ENCODE measurements at places on chromosomes 1 and 21. TPM values are rescaled to one million over a fixed set of nuclear protein-coding genes. Genes with fewer than 3 reads are reported as not detected.

Gene TSHB
- total RNA-seq, result not detected

Gene TMEM183A
- total RNA-seq, result 76.6 TPM

Gene NOTCH2
- 104 TPM for total RNA-seq

Gene GLUL
- 862 TPM for total RNA-seq

Gene RHOU
- 28.4 TPM for total RNA-seq

Gene ERVH48-1
- not detected for total RNA-seq

Gene NUDT17
- total RNA-seq, result 11.8 TPM

Gene ZBTB7B
- 10.7 TPM for total RNA-seq

Gene NOS1AP
- 6.8 TPM for total RNA-seq

Gene CPTP
- total RNA-seq, result 9.6 TPM

Gene TNFAIP8L2
- total RNA-seq, result 4.5 TPM

Gene GALNT2
- total RNA-seq, result 38.3 TPM

DNA sequence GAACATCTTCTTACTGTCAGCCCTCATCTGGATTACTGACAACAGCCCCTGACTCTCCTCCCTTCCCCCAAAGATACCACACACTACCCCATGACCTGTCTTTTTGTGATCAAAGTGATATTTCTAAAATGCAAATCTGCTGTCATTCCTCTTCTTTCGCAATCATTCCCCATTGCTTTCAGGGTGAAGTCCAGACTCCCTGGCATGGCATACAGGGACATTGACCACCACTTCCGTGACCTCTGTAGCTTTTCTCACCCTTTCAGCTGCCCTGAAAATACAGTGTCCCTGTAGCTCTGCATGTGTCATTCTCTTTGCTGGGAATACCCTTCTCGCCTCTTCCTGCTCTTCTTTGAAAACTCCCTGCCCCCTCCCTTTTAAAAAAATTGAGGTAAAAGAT, 4.1 kb downstream of the SERINC2 start:
- no peak overlapping the region for H3K4me3 ChIP-seq
- H3K36me3 ChIP-seq, result no peaks in the 10 kb centered on the region
- H3K27me3 ChIP-seq, result peaks cover 13% of the 10 kb centered on the region
- H3K27ac ChIP-seq, result no peak overlapping the region
- DNase-seq, result no peak

DNA sequence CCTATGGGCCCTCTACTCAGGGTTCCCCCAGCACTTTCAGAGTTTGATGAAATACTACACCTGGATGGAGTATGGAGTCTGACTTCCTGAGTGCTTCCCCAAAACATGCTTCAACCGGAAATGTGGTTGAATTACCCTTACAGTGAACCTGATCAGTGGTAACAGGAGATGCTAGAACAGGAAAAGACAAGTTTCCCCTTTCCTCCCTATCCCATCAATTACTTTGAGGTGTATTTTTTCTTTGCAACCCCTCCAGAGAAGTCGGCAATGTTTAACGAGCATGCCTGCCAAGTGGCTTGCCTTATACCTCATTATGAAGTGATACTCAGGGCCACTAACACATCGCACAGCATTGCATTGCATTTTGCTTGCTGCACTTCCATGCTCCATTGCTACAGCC, 7.0 kb downstream of the KRTAP15-1 start:
- DNase-seq, result no peak
- H3K27ac ChIP-seq, result no peak overlapping the region
- no peak overlapping the region for H3K4me3 ChIP-seq

DNA sequence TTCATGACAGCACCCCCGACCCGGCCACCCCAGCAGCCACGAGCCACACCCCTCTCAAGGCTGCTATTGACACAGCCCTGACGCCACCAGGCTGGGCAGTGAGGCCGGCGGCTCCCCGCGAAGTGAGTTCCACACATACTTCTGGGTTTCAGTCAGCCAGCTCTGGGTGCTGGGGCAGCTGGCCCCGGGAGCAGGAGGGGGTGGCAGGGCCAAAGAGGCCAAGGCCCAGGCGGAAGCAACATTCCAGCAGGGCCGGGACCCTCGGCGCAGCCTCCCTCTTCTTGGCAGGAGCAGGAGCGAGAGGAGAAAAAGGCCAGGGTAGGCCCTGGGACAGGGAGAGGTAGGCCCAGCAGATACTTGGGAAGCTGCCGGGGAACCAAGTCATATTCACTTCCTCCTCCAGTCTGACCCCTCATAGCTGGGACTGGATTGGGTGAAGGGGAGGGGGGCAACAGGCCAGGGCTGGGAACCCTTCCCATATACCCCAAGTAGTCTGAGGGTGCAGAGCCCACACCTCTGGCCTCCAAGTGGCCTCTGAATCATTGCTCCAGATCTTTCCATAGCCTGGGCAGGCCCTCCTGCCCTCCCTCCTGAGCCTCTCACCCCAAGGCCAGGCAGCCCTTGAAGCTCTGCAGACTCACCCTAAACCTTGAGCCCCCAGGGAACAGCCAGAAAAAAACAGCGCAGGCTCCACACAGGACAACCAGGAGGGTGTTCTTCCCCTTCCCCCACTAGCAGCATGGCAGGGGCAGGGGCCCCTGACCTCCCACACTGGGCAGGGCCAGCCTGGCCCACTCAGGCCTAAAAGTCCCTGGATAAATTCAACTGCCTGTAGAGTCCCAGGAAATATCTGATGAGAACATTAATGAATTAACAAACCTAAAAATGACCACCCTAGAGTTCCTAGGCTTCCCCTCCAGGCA, 5.7 kb downstream of the HSPG2 start:
- H3K4me3 ChIP-seq, result no peak overlapping the region
- H3K27ac ChIP-seq, result peak overlapping the region; percentile 78
- H3K36me3 ChIP-seq, result peaks cover 17% of the 10 kb centered on the region
- H3K4me1 ChIP-seq, result peaks cover 66% of the 10 kb centered on the region
- no peaks in the 10 kb centered on the region for H3K27me3 ChIP-seq

DNA sequence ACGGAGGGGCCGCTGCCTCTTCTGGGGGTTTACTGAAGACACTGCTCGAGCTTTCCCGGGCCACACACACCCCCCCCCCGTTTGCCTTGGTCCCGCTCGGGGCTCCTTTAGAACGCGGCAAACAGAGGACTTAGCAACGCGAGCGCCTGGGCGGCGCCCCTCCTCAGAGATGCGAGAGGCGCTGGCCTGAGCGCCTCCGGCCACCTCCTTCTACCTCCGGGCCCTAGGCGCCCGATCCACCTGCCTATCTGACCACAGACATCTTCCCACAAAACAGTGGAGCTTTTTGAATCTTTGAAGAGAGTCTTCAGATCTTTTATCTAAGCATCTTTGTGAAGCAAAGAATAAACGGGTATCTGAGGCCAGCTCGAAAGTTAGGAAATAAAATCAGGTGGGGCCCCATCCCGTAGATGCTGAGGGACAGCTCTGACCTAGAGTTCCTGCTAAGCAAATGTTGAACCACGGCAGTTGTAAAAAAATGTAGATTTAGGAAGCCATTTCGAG, 436 bp upstream of the TTLL7 start:
- H3K27ac ChIP-seq, result peak overlapping the region; percentile 78
- no peaks in the 10 kb centered on the region for H3K36me3 ChIP-seq
- no peaks in the 10 kb centered on the region for H3K4me1 ChIP-seq
- H3K4me3 ChIP-seq, result peak overlapping the region; percentile 81
- no peaks in the 10 kb centered on the region for H3K27me3 ChIP-seq

- peaks cover 5% of the 10 kb centered on the region for H3K4me1 ChIP-seq
- DNase-seq, result no peak
- no peaks in the 10 kb centered on the region for H3K27me3 ChIP-seq
Measured at GRCh38 chr1:162008799-162009198, 14.9 kb downstream of the OLFML2B start.

GRCh38 chr1:222592171-222592570, 2.4 kb upstream of the TAF1A start:
- DNase-seq, result no peak
- H3K27me3 ChIP-seq, result no peaks in the 10 kb centered on the region
- H3K36me3 ChIP-seq, result peaks cover 4% of the 10 kb centered on the region
- no peak overlapping the region for H3K27ac ChIP-seq

GRCh38 chr1:116075990-116076389, 35.2 kb upstream of the MAB21L3 start:
- H3K27me3 ChIP-seq, result no peaks in the 10 kb centered on the region
- DNase-seq, result no peak
- H3K4me3 ChIP-seq, result no peak overlapping the region
- H3K4me1 ChIP-seq, result no peaks in the 10 kb centered on the region
- H3K36me3 ChIP-seq, result peaks cover 4% of the 10 kb centered on the region
- no peak overlapping the region for H3K27ac ChIP-seq

GRCh38 chr1:61056196-61056572, 26.2 kb upstream of the NFIA start:
- H3K27ac ChIP-seq, result peak overlapping the region; percentile 95
- peaks cover 12% of the 10 kb centered on the region for H3K27me3 ChIP-seq
- DNase-seq, result no peak

DNA sequence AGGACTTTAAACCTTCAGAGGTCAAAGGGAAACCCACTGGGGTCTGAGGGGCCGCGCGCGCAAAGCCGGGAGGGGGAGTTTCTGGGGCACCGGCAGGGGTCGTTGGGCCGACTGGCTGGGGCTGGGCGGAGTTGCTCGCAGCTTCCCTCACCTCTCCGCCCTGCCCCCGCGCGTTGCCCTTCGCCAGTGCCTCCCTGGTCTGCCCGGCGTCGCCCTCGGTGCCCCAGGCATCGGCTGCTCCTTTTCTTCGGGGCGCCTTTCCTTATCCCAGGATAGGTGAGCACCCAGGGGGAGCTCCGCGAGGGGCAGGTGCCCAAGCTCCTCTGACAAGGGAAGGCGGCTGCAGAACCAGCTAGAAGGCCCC, 390 bp upstream of the NGF start:
- peaks cover 28% of the 10 kb centered on the region for H3K4me1 ChIP-seq
- H3K4me3 ChIP-seq, result peak overlapping the region; percentile 72
- H3K27me3 ChIP-seq, result peaks cover 29% of the 10 kb centered on the region
- no peak for DNase-seq

GRCh38 chr1:43533584-43533983, 2.9 kb downstream of the PTPRF start:
- no peak overlapping the region for H3K27ac ChIP-seq
- H3K36me3 ChIP-seq, result peaks cover 23% of the 10 kb centered on the region
- H3K4me3 ChIP-seq, result no peak overlapping the region
- peaks cover 41% of the 10 kb centered on the region for H3K4me1 ChIP-seq

DNA sequence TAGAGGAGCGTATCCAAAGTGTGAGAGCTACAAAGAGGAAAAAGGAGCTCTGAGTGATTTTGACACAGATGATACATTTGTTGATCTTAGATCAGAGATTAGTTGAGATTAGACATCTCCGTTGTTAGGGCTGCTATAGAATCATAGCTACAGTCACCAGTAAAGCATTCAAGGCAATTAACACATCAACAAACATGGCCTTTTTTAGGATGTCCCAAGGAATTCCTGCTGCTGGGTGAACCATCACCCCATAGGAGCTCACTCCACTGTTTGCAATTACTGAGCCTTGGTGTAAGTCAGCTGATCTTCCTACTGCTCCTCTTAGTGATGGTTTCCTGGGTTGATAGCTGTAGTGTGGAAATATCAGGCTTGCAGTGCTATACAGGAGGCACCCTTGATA, 6.7 kb upstream of the RSRP1 start:
- peaks cover 4% of the 10 kb centered on the region for H3K36me3 ChIP-seq
- H3K27me3 ChIP-seq, result no peaks in the 10 kb centered on the region
- no peak for DNase-seq
- no peak overlapping the region for H3K4me3 ChIP-seq
- no peak overlapping the region for H3K27ac ChIP-seq

DNA sequence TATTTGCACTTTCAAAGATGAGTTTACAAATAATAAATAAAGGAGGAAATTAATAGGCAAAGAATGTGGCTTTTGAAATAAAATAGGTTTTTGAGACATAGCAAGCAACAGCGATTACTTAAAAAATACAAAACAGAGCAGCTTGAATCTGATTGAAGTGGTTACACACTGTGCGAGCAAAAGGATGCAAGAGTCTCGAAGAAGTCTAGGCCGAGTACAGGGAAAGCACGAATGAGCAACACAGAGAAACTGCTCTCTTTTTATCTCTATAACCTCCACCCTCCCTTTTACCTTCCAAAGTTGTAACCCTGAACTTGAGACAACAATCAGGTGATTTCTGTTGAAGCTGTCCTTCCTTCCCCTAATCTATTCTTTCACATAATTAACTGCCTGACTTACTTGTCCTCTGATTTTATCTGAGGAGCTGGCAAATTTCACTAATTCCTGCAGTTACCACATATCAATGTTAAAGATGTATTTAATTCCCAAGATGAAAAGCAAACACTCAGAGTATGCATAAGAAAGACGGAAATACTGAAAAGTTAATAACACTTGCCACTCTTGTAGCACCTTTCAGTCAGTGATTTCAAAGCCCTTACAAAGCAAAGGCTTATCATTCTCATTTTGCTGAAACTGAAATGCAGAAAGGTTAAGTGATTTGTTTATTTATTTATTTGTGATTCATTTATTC, 1030.1 kb downstream of the ADGRL2 start:
- H3K4me3 ChIP-seq, result no peak overlapping the region
- H3K36me3 ChIP-seq, result no peaks in the 10 kb centered on the region
- H3K27me3 ChIP-seq, result no peaks in the 10 kb centered on the region
- DNase-seq, result no peak
- H3K4me1 ChIP-seq, result no peaks in the 10 kb centered on the region

DNA sequence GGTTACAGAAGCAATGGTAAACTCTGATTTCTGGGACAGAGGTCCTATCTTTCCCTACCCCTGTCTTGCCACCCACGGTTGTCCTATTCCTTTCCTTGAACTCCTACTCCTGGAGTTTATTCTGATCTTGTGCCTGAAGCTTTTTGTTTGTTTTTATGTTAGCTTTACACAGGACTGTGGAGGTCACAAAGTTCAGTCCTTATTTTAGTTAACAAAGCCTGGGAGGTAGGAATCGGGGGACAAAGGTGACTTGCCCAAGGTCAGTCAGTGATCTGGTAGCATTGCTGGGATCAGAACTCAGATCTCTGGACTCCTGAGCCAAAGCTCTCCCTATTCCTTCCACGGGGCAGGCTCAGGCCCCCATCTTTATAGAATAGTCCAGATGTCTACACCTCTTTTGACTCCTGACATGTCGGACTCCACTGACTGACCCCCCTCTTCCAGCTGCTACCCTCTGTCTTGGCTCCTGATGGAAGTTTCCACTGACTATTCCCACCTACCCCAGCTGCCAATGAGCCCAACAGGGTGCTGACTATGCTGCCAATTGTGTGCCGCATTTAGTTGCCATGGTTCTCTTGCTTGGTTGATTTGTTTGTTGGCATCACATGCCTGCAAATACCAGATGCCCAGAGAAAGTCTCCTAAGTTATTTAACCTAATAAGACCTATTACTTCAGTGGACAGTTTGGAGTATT, 9.9 kb downstream of the F5 start:
- H3K4me3 ChIP-seq, result no peak overlapping the region
- H3K27ac ChIP-seq, result no peak overlapping the region
- no peaks in the 10 kb centered on the region for H3K4me1 ChIP-seq
- DNase-seq, result no peak
